ELF-1 (cell line): ENCODE measurements at places on chromosomes 6 and 20.

DNA sequence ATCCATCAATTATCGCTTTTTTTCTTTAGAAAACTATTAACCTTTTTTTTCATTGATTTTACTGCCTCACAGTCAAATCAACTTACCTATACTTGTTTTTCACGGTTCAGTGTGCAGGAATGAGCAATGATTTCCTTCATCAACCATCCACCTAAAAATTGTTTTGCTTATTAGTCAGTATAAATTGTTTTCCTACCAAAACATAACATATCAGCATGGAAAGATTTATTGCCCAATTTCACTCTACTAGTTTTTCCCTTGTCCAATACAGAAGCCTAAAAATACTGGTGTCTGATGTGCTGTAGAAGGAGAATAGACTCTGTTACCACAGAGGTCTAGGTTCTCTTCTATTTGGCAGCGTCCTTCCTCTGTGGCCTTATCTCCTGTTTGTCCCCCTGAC lies 558.2 kb upstream of the CITED2 start:
- no peak for DNase-seq

- DNase-seq, result peak; percentile 96
Observed at GRCh38 chr6:36848658-36849441, 9.6 kb upstream of the CPNE5 start.

DNA sequence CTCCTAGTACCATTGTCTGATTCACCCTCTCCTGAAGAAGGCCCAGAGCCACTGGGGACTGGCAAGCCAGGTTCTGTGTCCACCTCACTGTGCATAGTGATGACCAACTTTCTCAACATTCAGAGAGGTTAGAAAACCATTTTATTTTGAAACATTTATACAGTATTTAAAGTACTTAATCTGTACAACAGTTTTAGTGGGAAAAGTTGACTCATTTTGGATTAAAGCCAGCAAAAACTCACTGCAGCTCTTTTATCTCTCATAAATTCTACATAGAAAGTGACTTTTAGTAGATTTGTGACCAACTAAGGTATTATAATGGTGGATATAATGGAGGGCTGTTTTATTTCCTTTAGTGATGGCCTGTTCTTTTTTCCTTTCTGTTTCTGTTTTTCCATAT lies 9.7 kb downstream of the TULP4 start:
- DNase-seq, result no peak

DNA sequence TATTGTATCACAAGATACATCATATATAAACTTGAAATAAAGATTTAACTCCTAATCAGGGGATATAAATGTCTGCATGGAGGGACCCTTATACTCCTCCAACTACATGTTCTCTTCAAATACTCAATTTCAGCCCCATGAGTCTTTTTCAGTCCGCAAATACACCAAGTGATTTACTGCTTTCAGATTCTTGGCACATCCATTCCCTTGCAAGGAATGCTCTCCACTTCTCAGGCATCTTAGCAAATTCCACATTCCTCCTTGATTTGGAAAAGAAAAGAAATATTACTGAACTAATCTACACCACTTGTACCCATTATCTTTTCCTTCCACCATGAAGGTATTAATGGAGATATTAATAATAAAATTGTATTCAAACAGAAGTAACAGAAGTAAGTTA lies 999.4 kb upstream of the GJE1 start:
- DNase-seq, result no peak

- DNase-seq, result no peak
Observed at GRCh38 chr6:119454714-119455113, 105.2 kb upstream of the MAN1A1 start.

DNA sequence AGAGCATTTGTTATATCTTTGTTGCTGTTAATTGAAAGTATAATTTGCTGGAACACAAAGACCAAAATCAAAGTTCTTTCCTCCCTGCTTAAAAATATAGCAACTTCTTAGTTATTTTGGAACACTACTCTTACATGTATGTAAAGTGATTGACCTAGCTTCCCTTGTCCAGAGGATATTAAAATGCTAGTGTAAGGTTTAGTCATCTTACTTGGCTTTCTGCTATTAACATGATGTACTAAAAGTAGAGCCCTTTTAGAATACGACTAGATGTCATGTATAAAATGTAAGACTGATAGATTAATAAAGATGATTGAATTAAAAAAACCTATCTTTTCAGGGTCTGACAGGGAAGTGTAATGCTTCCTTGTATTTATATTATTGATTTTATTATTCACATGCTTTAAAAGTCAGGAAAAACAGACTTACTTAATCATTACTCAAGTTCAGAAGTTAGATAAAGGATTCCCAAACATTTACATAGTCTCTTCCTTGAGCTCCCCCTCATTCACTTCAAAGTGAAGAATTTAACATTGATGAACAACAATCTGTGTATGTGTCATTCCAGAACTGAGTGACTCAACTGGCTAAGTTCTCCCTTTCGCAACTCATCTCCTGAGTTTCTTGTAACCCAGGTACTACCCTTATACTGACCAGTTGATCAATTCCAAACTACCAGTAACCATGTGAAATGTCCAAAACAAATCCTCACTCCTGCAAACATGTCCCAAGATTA lies 50.9 kb downstream of the BTBD9 start:
- DNase-seq, result no peak

DNA sequence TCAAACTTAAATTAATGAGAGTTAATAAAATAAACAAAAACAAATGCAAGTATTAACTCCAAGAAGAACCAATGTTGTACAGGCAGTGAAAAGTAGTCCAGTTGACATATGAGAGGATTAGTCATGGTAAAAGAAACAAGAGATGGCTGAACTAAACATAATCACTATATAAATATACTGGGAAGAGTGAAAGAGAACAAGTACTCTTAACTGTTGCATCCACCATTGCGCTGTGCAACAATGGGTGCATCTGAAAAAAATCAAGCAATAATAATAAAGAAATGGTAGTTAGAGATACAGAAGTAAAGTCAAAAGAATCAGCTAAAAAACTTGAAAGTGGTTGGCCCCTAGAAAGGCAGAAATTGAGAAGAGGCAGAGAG lies 16.6 kb downstream of the HLA-F start:
- no peak for DNase-seq

GRCh38 chr6:35360349-35361138 lies 18.2 kb downstream of the PPARD start:
- peak; percentile 44 for DNase-seq

GRCh38 chr6:108163644-108164542 lies 1.9 kb upstream of the NR2E1 start:
- DNase-seq, result peak; percentile 27

- no peak for DNase-seq
Observed at GRCh38 chr6:15132167-15132566, 113.7 kb upstream of the JARID2 start.

- DNase-seq, result no peak
Observed at GRCh38 chr6:129607581-129608186, 102.3 kb downstream of the ARHGAP18 start.

- DNase-seq, result no peak
Observed at GRCh38 chr6:3887150-3887700, 38.1 kb downstream of the FAM50B start.

GRCh38 chr20:47735412-47736400 lies 49.6 kb downstream of the SULF2 start:
- DNase-seq, result no peak

- DNase-seq, result no peak
Observed at GRCh38 chr20:63655249-63655648, 2.0 kb upstream of the STMN3 start.
